ENCODE measurements at places on chromosomes 13 and 19.

GRCh38 chr13:89163096-89163495, 1491.9 kb downstream of the SLITRK5 start:
- DNase-seq, result no peak

DNA sequence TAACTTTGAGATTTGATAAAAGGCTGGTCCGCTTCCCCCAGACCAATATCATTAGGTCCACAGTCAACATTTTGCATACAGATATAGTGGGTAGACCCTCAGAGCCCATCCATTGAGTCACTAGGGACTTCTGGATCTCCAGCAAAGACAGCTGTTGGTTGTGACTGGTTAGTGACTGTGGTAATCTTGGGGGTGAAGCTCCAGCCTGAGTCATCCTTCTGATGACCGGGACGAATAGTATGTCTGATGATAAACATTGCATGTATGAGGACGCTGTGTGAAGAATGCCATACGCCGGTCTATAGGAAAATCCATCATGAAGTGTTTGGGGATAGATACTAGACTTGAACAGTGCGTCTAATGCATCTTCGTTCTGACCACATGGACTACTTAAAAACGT, 307.0 kb downstream of the UQCRFS1 start:
- no peak for DNase-seq

GRCh38 chr13:75347925-75348324, 134.0 kb downstream of the TBC1D4 start:
- no peak for DNase-seq

DNA sequence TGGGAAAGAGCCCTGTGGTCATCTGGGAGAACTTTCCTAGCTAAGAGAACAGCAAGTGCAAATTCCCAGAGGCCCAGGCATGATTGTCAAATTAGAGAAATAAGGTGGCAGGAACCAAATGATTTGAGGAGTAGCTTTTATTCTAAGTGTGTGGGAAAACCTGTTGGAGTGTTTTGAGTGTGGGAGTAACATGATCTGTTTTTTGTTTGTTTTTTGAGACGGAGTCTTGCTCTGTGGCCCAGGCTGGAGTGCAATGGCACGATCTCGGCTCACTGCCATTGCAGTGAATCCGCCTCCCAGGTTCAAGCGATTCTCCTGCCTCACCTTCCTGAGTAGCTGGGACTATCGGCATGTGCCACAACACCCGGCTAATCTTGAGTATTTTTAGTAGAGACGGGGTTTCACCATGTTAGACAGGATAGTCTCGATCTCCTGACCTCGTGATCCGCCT, 2.4 kb downstream of the SAE1 start:
- no peak for DNase-seq

DNA sequence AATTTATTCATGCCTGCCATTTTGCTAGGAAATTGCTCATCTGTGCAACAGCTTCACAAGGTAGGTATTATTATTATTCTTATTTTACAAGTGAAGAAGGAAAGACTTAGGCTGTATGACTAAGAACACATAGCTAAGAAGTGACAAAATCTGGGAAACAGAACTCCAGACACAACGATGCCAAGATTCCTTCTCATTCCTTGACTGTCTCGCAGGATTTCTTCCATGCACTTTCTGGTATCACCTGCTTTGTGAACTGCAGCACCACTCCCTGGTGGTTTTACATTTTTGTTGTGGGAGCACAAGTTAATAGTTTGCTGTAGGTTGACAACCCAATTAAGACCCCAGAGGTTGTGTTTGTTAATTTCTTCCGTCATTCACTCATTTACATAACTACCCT, 188.5 kb downstream of the LACC1 start:
- DNase-seq, result no peak

GRCh38 chr19:55251341-55252081, 7.3 kb downstream of the PPP6R1 start:
- DNase-seq, result no peak
